ENCODE measurements at places on chromosomes 12 and 14. TPM values are rescaled to one million over a fixed set of nuclear protein-coding genes. Genes with fewer than 3 reads are reported as not detected.
A peak's percentile ranks its signal among the peaks of the same experiment; 100 is the strongest.

C12orf50 gene
- total RNA-seq = 6.7 TPM

IPO4 gene
- total RNA-seq = 42.6 TPM

DNA sequence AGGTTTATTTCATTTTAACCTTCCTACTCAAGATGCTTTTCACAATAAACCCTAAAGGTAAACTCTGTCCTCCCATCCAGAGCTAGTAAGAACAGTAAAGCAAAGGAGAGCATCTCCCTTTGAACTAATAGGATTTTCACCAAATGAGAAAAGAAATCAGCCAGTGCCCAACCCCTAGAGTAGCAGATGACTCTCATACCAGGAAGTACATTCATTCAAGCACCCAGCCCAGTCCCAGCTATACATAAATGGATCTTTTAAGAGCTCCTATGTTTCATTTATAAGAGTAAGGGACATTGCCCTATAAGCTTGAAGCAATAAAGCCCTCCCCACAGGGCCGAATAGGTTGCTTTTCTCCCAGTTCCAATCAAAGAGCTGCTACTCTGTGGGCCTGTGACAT, 7.6 kb downstream of the BAZ2A start:
- no peak for DNase-seq

GRCh38 chr14:21398901-21399300, 15.1 kb upstream of the SUPT16H start:
- DNase-seq = no peak

DNA sequence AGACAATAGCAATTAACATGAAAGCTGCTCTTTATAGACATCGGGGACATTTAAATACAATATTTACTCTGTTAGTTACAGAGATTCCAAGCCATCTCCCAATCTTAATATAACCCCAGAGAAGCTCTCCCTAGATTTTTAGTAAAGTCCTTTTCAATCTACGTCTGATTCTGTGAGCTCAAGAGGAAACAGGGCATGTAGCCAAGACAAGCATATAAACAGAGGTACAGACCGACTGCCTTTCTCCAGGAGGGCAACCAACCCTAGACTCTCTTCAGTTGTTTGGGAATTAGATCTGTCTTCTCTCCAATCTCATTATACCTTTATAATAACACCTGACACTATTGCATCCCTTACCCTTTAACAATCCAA, 57.4 kb downstream of the TMTC1 start:
- DNase-seq = peak; percentile 48

- no peak for DNase-seq
Measured at GRCh38 chr12:94879542-94879941, 124.0 kb downstream of the NDUFA12 start.

GRCh38 chr12:6303071-6303470, 7.4 kb upstream of the PLEKHG6 start:
- DNase-seq = no peak

DNA sequence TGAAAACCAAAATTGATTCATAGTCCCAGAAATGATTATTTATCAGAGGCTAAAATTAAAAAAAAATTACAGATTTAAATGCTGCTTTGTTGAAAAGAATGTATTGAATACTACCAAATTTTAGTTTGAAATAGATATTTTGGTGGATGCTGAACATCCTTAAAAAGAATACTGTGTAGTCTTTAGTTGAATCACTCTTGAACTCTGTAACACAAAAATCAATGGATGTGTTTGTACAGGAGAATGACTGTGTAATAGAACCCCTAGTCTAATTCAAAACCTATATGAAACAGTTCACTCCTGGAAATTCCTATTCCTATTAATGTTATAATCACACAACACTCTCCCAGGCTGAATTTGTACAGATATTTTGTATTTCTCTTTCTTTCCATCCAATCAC, 1.5 kb upstream of the TSPAN8 start:
- DNase-seq = no peak

DNA sequence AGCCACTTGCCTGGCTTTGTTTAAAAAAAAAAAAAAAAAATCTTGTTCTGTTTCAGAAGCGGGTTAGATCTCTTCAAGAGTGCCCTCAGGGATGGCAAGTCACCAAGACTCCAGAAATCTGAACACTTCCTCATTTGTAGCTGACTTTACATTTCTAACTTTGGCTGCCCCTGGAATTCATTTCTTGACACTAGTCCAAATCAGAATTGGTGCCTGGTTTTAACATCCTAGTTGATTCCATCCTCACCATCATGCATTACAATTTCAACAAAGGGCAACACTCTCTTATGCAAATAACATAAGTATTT, 295.5 kb downstream of the RMST start:
- peak; percentile 22 for DNase-seq

DNA sequence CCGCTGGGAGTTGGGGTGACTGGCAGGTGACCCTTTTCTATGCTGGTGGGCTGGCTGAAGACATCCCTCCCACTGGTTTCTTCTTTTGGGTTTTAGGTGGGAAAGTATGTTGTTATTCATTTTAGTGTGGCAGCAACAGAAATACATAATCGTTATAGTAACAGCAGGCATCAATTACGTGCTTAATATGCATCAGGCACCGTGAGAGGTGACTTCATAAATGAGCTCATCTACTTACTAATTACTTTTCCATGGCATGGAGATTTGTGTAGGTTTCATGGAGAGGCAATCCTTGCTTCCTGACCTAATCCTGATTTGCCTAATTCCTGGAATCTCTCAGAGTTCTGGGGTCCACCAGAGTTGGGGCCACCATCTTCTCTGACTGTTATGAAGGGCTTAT, 13.4 kb upstream of the CELA1 start:
- DNase-seq = no peak

GRCh38 chr14:91261115-91261514, 16.6 kb upstream of the GPR68 start:
- no peak for DNase-seq

- DNase-seq = no peak
Measured at GRCh38 chr14:87617079-87617478, 375.9 kb downstream of the GALC start.

GRCh38 chr12:87152841-87153528, 876.2 kb downstream of the C12orf50 start:
- DNase-seq = no peak

DNA sequence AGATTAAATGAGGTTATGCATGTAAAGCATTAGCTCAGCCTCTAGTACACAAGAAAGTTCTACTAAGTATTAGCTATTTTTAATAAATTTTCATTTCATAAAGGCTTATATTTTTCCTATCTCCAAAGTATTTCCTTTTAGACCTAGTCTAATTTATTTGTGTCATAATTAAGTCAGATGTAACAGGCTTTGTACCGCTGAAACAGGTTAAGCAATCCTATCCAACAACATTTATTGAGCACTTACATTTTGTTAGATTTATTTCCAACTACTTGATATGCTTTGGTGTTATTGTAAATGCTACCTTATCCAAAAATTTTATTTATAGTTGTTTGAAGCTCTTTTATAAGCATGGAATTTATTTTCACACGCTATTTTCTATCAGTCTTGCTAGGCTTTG, 1.8 kb upstream of the PARP2 start:
- DNase-seq = no peak

DNA sequence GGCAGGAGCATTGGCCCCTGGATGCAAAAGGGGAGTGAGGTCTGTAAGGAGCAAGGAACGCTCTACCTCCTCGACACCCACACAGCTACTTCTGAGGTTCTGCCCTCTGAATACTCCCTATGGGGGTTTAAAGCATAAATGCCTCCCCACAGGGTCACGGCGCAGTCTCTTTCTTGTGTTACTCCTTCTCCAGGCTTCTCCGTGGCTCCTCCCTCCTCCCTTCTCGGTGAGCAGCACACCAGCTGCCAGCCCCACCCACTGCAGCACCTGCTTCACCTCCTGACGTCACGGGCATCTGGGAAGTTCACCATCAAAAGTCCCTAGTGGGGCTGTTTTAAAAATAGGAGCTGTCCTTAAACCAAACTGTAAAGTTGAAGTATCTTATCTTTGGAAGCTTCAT, 67.3 kb downstream of the SPTB start:
- no peak for DNase-seq

- DNase-seq = peak; percentile 6
Measured at GRCh38 chr12:119296535-119296934, 38.0 kb upstream of the CCDC60 start.

ISCA2 gene
- 25.5 TPM for total RNA-seq
